ENCODE measurements at places on chromosomes 11 and 22. TPM values are rescaled to one million over a fixed set of nuclear protein-coding genes. Genes with fewer than 3 reads are reported as not detected.

DNA sequence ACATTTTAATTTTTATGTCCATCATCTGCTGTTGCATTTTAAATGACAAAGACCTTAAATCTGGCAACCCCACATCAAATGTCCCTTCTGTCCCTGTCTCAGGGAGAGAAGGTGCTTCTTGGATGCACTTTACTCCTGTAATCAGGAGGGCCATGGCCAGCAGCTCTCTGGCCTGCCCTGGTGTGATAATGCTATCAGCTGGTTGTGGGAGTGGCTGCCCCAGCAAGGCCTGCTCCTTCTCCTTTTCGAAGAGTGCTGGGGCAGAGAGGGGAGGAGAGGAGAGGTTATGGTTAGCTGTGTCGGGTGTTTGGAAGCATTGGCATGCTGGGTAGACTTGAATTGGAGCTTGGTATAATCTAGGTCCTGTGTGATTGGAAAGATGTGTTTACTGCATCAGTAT, 12.8 kb downstream of the TNRC6B start:
- ATAC-seq: no peak

- no peak for ATAC-seq
Observed at GRCh38 chr11:94149431-94150017, 20.9 kb downstream of the PANX1 start.

- no peak for ATAC-seq
Observed at GRCh38 chr11:46049325-46049897, 71.8 kb downstream of the PHF21A start.

- no peak for ATAC-seq
Observed at GRCh38 chr11:67381244-67381972, 8.0 kb upstream of the CLCF1 start.

- peak; percentile 99 for ATAC-seq
Observed at GRCh38 chr11:110818032-110818687, 105.9 kb upstream of the ARHGAP20 start.

- no peak for ATAC-seq
Observed at GRCh38 chr22:45136594-45136993, 27.1 kb upstream of the NUP50 start.

- ATAC-seq: peak; percentile 61
Observed at GRCh38 chr11:95299078-95299679, 68.2 kb upstream of the SESN3 start.

DNA sequence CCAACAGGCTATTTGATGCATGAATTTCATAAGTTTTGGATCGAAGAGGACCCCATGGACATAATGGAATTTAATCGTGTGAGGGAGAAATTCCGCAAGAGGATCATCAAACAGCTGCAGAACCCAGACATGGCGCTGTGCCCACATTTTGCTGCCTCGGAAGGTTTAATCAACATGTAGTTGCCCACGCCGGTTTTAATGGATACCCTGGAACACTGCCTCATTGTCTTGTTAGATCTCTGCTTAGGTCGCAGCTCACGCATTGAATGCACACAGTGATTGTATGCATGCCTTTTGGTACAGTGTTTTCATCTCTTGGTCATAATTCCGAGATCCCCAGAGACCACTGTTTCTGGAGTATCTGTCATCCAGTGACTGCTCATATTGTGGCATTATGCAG, 46.8 kb downstream of the SLN start:
- peak; percentile 47 for ATAC-seq

DNA sequence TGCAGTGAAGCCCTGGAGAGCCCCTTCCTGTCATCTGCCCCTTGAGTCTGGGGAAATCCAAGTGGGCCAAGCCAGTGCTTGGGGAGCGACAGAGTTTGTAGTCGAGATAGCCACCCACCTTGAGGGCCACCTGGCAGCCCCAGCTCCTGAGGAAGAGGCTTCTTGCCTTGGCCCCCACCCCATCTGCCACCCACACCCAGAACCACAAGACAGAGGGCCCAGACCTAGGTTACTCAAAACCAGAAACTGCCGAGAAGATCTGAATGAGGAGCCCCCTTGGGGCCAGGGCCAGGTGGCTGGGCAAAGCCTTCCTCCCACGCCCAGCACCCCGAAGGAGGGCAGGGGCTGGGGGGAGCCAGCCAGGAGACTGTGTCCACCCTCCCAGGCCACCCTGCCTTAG, 18.8 kb upstream of the PRR5 start:
- ATAC-seq: no peak

DNA sequence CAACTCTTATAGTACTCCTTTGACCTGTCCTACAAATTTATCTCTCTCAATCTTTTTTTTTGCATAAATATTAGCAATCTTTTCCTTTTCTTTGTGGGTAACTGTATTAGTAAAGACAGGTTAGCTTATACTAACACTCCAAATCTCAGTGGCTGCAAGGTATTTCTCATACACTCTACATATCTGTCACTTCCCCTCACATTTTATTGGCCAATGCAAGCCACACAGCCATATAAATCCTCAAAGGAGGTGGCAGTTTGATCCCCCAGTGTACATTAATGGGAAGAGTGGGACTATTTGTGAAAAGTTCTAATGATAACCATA, 42.6 kb upstream of the EED start:
- no peak for ATAC-seq

- no peak for ATAC-seq
Observed at GRCh38 chr22:49286181-49286760, 541.4 kb downstream of the BRD1 start.

DNA sequence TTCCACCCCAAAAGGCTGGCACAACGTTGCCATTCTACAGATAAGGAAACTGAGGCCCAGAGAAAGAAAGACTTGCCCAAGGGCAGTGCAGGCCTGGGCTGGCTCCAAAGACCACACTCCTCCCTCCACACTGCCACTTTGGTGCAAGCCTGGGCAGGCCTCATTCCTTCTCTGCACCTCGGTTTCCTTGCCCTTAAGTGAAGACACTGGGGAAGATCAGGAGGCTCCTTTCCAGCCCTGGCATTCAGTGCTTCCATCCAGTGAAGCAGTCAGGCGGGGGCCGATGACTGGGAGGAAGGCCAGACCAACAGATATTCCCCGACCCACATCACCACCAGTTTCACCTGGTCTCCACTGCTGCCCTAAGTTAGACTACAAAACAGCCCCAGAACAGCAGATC, 18.3 kb upstream of the TCF20 start:
- ATAC-seq: no peak

DNA sequence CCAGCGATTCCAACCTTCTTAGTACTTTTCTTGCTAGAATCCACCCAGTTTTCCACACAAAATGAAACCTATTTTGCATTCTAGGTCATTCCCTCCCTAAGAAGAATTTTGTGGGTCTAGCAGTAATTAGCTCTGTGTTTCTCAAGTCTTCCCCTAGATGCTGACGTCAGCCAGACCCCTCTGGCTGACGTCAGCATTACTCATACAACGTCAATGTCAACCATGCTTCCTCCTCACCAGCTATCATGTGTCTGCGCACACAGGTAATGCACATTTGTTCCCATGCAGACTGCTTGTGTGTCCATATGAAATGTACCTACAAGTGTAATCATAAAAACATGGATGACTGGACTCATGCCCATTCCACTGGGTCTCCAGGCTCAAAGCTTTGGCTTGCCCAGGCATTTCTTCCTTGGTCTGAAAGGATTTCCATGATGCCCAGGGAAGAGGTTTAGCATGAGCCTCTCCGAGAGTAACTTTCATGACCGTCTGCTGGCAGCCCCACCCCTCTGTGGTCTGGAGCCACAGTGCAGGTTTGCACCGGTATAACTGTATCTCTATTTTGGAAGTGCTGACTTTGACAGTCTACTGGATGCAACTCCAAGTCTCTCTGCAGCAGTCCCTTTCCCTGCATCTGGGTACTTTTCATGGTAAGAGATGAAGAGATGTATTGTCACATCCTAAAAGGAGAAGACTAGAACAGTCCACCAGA, 58.6 kb downstream of the DSCAML1 start:
- no peak for ATAC-seq

- peak; percentile 21 for ATAC-seq
Observed at GRCh38 chr11:63767565-63768236, 874 bp downstream of the ZFTA start.

GRCh38 chr11:119756169-119756865, 27.3 kb upstream of the NECTIN1 start:
- ATAC-seq: no peak

DNA sequence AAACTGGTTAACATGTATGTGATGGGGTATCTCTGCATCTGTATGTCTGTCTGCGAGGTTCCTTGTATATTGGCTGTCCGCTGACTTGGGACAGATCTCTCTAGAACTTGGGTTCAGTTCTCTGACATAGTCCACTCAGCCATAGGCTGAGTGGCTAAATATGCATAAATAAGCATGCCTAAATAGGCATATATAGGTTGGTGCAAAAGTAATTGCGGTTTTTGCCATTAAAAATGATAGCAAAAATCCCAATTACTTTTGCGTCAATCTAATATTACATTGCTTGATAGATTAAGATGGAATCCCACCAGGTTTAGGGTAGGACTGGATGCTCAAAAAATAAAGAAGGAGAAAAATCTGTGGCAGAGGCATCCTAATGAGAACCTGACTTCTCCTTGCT, 8.8 kb downstream of the LRRC55 start:
- no peak for ATAC-seq

- peak; percentile 44 for ATAC-seq
Observed at GRCh38 chr11:113895367-113896155, 9.0 kb upstream of the HTR3B start.

DNA sequence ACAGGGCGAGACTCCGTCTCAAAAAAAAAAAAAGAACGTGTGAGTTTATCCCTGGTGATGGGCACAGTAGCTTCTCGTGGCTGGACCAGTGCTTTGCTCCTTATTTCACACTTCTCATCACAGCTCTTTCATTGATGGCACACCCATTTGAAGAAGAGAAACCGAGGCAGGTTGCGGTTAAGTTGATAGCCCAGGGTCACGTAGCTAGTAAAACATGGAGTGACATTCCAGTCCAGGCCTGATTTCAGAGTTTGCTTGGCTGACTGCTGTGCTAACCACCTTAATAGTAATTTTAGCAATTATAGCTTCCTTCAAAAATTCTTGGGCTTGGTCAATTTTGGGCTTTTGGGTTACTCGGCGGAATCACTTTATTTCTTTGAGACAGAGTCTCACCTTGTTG, 25.8 kb downstream of the AP2A2 start:
- no peak for ATAC-seq

GRCh38 chr11:18671246-18671645, 27.3 kb upstream of the TMEM86A start:
- ATAC-seq: no peak

GRCh38 chr11:119266063-119266462, 50.9 kb downstream of the MCAM start:
- no peak for ATAC-seq

DNA sequence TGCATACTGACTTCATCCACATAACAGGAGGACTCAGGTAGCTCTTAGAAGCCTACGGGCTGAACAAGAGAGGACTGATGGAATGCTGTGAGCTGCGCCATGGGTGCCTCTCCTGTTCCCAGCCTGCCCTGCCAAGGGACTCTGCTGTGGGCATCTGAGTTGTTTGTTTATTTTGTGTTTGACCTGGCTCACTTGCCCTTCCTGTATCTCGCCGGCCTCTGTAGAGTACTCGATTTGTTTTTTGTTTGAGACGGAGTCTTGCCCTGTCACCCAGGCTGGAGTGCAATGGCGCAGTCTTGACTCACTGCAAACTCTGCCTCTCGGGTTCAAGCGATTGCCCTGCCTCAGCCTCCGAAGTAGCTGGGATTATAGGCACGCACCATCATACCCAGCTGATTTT, 1.8 kb downstream of the TTC38 start:
- ATAC-seq: no peak

DNA sequence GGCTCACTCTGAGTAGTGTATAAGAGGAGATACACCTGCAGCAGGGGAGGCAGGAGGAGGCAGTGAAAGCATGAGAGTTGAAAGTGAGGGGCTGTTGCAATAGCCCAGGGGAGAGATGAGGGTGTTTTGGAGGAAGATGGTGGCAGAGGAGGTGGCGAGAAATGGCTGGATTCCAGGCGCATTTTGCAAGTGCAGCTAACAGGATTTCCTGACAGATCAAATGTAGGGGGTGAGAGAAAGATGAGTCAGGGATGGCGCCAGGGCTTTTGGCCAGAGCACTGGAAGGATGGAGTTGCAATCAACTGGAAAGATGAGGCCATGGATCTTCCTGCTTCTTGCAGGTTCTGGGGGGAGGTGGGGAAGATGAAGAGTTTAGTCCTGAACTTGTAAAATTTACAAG, 16.8 kb upstream of the TSPAN18 start:
- ATAC-seq: no peak

GRCh38 chr11:124736736-124737135, 3.0 kb upstream of the NRGN start:
- ATAC-seq: no peak

- ATAC-seq: no peak
Observed at GRCh38 chr11:132101881-132102280, 731.5 kb downstream of the NTM start.

GRCh38 chr11:45757672-45758071, 47.3 kb upstream of the SLC35C1 start:
- no peak for ATAC-seq

DNA sequence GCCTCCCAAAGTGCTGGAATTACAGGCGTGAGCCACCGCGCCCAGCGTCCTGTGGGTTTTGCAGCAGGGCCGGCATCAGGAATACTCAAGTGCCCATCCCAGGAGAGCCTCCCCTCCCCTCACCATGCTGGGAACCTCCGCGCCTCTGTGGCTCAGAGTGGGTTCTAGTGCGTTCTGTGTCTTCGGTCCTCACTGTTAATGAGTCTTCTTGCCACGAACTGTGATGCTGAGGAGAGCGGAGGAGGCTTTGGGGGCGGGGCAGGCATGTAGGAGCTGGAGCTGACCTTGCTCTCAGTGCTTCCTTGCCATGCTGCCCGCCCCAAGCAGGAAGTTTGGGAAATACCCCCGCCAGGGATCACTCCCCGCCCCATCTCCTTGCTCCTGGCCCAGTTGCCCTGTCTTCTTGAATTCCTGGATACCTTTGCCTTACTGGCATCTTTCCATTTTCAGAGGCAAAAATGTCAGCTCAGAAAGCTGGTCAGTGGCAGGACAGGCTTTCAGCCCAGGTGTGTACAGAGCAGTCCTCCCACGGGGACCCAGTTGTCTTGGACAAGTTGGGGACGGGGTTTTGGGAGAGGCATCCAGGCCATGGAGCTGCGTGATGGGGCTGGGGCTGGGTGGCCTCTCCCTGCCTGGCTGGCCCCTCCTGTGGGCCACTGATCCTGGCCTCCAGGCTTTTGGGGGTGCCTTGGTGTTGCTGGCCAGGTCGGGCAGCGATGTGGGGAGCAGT, 5.1 kb downstream of the GRAMD4 start:
- ATAC-seq: no peak

The OR8D4 gene
- not detected for total RNA-seq

The OR52I1 gene
- 0.41 TPM for total RNA-seq

The HBE1 gene
- not detected for total RNA-seq

The USP2 gene
- 4.4 TPM for total RNA-seq

The CHRM1 gene
- 0.22 TPM for total RNA-seq

The KDM4E gene
- 0.15 TPM for total RNA-seq

The TBX1 gene
- total RNA-seq: 0.21 TPM

The MFNG gene
- total RNA-seq: 8.6 TPM

The OR51B2 gene
- not detected for total RNA-seq
